ENCODE measurements at places on chromosomes 3 and 15.
A peak's percentile ranks its signal among the peaks of the same experiment; 100 is the strongest.

GRCh38 chr3:120173056-120173675 is 78.9 kb upstream of the GSK3B start:
- DNase-seq: no peak

- DNase-seq: no peak
Measured at GRCh38 chr3:141477224-141477623, 9.6 kb upstream of the RASA2 start.

- no peak for DNase-seq
Measured at GRCh38 chr3:72454441-72454840, 393.8 kb downstream of the SHQ1 start.

DNA sequence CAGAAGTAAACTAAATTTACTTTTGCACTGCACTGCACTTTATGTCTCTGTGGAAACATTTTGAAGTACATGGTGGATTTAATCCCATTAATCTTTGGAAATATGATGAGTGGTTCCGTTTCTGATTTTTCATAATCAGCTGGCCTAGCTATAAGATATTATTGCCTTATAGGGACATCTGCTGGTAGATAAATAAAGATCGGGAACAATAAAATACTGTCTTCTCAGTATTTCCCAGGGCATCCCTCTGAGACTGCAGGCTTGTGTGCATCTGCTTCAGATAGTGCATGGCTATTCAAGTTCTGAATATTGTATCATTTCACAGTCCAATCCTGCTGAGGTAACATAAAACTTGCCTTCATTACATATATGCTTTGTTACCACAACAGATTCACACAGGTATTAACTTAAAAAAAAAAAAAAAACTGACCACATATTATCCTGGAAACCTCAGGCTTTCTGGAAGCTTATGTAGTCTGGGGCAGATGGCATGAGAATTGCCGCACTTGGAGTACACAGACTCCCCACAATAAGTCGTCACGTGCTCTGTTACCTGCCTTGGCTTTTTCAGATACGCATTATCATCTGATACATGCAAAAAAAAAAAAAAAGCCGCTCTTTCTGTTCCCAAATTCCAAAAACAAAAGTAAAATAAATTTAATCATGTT is 330.8 kb upstream of the AGTR1 start:
- no peak for DNase-seq

- DNase-seq: no peak
Measured at GRCh38 chr15:101539930-101540329, 50.4 kb upstream of the PCSK6 start.

- no peak for DNase-seq
Measured at GRCh38 chr3:125166599-125167136, 45.9 kb downstream of the SLC12A8 start.

- no peak for DNase-seq
Measured at GRCh38 chr15:39443659-39444219, 137.1 kb upstream of the THBS1 start.

DNA sequence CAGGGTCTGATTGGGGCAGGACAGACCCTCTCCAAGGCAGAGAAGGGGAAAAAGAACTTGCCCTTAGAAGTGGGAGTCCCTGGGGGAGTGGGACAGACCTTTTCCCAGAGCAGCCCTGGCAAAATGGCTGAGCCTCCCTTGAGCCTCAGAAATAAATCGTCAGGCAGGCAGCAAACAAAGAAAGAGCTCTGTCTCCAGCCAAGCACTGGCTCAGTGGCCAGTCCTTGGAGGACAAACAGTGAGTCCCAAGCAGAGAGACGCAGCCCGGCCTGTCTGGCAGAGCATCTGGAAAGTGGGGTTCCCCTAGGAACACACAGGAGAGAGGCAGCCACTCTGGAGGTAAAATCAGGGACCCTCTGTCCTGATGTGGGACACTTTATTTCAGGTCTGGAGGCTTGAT is 1.8 kb downstream of the SLC6A1 start:
- DNase-seq: no peak

- DNase-seq: no peak
Measured at GRCh38 chr15:70353606-70354345, 256.1 kb upstream of the TLE3 start.

GRCh38 chr3:63029326-63029725 is 154.1 kb upstream of the CADPS start:
- no peak for DNase-seq

DNA sequence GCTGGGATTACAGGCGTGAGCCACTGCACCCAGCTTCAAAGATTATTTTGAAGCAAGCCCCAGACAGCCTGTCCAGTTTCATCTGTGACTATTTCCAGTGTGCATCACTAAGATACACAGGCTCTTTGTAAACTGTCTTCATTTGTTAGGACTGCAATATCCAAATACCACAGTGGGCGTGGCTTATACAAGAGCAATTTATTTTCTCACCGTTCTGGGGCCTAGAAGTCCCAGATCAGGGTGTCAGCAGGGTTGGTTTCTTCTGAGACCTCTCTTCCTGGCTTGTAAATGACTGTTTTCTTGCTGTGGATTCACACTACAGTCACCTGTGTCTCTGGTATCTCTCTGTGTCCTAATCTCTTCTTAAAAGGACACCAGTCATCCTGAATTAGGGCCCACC is 59.7 kb downstream of the RLBP1 start:
- DNase-seq: no peak

GRCh38 chr15:66039117-66039871 is 170.0 kb downstream of the RAB11A start:
- no peak for DNase-seq

DNA sequence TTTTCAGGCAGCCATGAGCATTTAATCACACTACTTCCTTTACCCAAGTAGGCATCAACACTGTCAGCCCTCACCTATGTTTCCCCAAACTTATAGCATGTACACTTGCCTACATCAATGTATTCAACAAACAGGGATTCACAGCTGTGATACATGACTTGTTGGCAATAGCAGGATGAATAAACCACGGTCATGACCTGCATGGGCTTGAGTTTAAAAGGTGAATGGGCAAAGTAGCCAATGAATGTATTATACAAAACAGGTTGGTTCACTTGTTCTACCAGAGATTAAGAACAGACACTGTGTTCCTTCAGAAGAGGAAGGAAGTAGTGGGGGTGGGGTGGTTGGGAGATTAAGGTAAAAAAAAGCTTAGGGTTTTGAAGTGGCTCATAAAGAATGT is 861.9 kb upstream of the SEMA6D start:
- DNase-seq: no peak

- DNase-seq: no peak
Measured at GRCh38 chr3:117139681-117140080, 430.1 kb downstream of the TUSC7 start.

DNA sequence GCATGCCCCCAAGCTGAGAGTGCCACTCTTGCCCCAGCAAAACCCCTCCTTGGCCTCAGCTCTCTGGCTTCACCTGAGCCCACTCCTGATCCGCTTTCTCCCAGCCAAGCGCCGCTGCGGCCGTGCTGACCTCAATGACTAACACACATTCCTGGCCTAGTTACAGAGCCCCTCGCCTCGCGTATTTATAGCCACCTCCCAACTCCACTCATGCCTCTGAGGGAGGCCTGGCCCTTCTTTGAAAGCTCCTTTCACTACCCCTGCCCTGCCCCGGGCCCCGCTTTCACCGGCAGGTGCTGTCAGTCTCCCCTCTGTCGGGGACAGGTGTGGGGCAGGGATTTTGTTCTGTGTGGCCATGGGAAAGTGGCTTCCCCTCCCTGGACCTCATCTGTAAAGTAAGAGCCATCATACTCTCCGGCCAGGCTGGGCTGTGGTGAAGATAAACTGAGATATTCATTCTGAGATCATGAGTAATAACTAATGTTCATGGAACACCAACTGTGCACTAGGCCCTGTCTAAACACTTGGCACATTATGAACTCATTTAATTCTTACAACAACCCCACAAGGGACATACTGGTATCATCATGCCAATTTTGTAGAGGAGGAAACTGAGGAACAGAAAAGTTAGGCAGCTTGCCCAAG is 13.2 kb upstream of the ATP2B2 start:
- no peak for DNase-seq

DNA sequence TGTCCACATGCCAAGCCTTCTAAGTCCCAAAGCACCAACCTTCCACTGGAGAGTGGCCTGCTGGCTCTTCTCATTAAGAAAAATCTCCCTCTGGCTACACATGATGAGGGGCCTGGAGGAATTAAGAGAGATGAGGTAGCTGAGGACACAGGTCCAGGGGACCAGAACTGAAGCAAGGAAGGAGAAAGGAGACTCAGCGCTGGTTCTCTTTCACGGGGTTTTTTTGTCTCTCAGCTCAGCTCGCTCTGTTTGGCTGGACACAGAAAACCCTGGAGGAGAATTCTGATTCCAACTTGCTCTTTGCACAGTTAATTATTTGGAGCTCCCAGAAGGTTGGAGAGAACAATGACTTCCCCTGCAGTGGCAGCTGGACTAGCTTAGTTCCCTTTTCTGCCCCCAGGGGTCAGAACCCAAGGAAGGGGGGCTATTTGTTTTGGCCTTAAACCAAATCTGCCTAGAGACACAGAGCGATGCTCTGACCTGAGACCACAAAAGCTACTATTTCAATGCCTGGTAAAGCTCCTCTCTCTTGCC is 507.6 kb downstream of the FHIT start:
- no peak for DNase-seq

DNA sequence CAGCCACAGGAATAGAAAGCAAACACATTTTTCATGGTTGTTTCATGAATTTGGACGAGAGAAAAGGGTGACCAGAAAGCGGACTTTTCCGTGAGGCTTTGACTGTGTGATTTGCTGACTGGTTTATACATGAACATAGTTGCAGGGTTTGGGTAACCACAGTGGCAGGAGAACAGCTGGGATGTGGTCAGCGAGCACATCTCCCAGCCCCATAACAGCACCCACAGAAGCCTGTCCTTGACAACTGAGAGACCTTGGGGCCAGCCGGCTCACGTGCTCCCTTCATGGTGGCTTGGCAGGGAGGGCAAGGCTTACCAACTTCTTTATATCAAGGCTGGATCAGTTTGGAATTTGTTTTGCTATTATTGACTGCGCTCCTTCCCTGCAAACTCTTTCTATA is 13.2 kb upstream of the RGMA start:
- no peak for DNase-seq

DNA sequence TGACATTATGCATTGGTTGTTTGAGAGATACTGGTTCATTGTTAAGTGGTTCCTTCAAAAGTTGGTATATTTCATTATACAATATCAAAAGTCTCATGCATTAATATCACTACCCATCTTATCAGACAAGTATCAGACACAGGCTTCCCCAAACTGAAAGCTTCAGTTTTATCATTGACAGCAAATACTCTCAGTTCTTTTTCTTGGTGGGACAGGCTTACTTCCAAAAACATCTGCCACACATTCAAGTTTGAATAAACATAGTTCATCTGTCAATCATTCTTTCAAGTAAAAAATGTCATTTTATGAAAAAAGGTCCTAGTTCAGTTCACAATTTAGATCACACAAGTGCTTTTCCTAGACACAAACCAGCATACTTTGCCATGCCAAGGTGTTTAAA is 280.0 kb upstream of the TRIM42 start:
- DNase-seq: no peak

DNA sequence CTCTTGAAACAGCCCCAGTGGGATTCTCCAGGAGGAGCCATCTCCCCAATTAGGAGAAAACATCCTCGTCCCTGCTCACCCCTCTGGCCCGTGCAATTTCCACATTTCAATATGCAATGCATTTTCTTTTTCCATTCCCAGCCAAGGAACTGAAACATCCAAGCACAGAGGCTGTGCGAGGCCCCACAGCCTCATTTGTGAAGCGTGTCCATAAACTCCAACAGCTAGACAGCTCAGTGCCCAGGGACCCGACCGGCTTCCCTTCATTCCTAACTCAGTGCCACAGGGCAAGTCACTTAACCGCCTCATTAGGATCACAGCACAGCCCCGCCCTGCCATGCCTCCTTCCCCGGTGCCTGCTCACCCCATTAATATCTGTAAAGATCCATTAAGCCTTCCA is 204.2 kb upstream of the IGF1R start:
- no peak for DNase-seq

DNA sequence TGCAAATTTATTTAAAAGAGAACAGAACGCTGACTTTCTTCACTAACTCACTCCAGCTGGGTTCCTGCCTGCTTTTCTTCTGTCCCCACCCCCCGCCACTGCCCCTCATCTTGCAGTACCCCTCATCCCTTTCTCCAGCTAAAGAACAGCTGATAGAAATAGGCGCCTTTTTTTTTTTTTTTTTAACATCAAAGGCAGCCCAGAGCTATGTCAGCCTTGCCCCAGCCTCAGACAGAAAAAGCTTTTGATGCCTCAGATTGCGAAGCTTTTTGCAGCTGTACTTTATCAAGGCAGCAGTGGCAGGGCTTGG is 1.8 kb downstream of the CADPS start:
- DNase-seq: no peak

DNA sequence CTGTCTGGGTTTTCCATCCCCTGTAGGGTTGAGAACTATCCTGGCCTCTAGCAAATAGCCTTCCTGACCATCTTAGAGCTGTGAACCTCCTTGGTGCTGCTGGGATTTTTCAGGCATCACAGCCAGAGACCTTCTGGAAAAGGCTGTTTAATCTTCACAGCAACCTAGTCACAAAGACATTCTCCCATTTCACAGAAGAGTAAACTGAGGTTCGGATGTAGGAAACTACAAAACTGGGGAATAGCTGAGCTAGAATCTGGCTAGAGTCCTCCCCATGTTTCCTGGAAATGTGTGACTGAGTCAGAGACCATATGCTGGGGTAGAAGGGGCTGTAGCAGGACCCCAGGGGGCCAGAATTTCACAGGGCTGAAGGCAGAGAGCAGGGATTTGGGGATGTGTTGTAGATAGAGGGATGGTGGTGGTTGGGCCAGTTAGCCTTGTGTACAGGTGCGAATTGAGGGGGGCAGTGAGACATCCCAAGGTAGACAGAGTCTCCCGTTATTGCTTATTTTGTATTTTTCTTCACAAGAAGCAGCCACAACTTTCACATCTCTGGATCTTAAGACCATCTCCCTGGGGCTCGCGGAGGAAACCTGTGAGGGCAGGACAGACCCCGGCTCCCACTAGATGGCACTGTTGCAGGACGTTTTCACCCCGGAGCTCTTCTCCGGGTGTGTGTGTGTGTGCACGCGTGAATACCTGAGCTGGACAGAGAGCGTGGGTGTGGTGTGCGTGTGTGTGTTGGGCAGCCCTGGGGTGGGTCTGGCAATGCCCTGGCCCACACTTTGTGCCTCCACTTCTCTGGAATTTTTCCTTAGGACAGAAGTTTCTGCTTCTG is 66.9 kb upstream of the PRR23C start:
- peak; percentile 20 for DNase-seq
